Stimulated activated CD8-positive, alpha-beta memory T cell treated with anti-CD3 and anti-CD28 coated beads, Interleukin-7, amount 100 ng/mL, for 24 hours (primary cell): ENCODE measurements at places on chromosomes 3 and 15.

- no peak for DNase-seq
These were observed 35.8 kb downstream of the UQCC5 start for GRCh38 chr3:52572221-52572620.

DNA sequence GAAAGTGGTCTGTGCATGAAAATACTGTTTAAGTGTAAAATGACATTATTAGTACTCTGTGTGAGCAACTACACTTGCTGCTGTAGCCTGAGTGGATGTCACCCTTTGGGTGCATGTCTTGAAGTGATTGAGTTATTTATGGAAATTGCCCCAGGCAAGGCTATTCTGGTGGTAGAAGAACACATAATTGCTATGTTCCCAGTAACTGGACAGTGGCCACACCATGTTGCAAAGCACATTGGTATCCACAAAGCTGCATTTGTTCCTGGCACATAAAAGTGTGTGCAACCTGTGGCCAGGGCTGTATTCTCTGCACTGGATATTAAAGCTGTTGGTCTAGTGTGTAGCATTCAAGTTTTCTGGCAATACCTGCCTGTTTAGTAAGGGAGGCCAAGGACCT is 23.8 kb downstream of the MTMR14 start:
- DNase-seq, result no peak

- no peak for DNase-seq
These were observed 63.0 kb downstream of the SFMBT1 start for GRCh38 chr3:52982839-52983238.

DNA sequence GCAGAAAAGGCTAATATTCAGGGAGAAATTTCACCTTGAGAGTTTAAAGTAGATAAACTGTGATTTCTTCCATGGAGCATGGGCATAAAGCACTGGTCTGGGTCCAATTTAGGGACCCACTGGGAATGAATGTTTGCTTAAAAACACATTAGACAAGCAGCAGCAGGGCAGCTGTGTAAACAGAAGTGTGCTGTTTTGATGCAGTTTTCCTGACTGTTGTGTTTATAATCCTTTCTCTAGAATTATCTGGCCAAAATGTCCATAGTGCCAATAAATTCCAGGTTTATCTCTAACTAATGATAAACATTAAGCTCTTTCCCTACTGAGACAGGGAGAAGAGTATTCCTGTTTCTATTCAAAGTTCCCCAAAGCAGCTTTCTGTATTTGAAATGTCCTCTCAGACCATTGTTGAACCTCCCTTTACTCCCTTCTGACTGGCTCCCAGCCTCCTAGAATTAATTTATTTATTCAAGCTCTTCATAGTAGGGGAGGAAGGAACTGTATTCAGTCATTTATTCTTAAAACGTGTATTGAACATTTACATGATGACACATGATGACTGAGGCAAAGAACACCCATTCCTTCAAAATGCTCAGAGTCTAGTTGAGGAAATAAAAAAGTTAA is 7.0 kb upstream of the TM4SF18 start:
- DNase-seq, result no peak

GRCh38 chr15:58065445-58066041 is at the start of gene ALDH1A2:
ALDH1A2 (minus strand) TSS chr15:58065711; CDS start chr15:58065650, 61 bp downstream.
- DNase-seq, result no peak

DNA sequence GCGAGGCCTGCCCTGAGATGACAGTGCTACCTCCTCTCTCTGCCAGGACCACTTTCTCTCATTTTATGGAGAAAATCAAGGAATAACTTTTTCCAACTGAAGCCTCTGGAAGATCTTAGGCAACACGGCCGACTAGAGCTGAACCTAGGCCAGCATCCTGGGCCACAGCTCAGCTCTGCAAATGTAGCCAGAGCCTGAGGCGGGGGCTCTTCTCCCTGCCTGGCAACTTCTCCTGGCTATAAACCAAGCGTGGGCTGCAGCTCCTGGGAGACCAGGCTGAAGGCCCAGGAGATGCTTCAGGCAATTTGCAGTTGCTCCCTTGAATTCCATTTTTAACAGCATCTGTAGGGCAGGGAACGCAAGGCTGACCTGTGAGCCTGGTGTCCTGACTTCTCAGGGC is 74.9 kb downstream of the CEMIP start:
- no peak for DNase-seq

GRCh38 chr3:43879166-43879565 is 188.4 kb downstream of the ABHD5 start:
- no peak for DNase-seq

- DNase-seq, result no peak
These were observed 159.5 kb downstream of the TIGIT start for GRCh38 chr3:114453361-114453780.

- DNase-seq, result peak; percentile 76
These were observed 5.6 kb downstream of the CSK start for GRCh38 chr15:74787251-74788041.
